ENCODE measurements at places on chromosomes 2 and 18.

GRCh38 chr2:225318440-225318839 lies 81.1 kb upstream of the NYAP2 start:
- DNase-seq = no peak

GRCh38 chr2:31764169-31764568 lies 183.4 kb upstream of the SRD5A2 start:
- no peak for DNase-seq

DNA sequence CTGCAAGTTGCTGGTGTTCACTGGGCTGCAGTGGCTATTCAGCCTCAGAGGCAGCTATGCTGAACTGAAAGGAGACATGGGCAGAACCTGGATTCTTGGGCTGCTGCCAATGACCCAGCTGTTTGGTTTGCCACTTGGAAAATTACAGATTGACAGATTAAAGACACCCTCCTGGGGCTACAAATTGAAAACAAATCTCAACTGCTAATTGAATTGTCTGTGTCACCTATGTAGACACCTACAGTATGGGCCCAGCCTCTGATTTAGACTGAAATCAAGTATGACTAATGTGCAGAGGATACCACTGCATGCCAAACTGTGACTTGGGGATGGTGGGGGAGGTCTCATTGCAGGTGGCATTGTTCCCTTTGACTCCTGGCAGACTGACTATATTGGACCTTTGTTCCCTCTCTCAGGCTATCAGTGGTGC lies 42.8 kb downstream of the ITSN2 start:
- no peak for DNase-seq

GRCh38 chr2:8345200-8345599 lies 336.7 kb upstream of the ID2 start:
- DNase-seq = no peak

GRCh38 chr2:10346929-10347561 lies 44.3 kb downstream of the HPCAL1 start:
- DNase-seq = no peak

- DNase-seq = no peak
Measured at GRCh38 chr18:80147037-80147417, 38.0 kb downstream of the ADNP2 start.

DNA sequence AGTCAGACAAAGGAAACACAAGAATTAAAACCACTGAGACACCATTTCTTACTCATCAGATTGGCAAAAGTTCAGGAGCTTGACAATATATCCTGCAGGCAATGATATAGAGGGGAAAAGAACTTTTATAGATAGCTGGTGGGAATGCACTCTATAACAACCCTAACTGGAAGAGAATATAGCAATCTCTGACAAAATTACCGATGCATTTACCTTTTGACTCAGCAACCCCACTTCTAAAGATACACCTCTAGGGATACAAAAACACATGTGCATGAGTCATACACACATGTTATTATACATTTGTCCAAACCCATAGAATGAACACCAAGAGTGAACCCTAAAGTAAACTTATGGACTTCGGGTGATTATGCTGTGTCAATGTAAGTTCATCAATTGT lies 79.4 kb upstream of the SRD5A2 start:
- DNase-seq = no peak

GRCh38 chr18:50284255-50284885 lies 3.0 kb upstream of the MBD1 start:
- no peak for DNase-seq
